ENCODE measurements at places on chromosomes 3 and 15. TPM values are rescaled to one million over a fixed set of nuclear protein-coding genes. Genes with fewer than 3 reads are reported as not detected.

The CLDN18 gene
- not detected for total RNA-seq

The CEP152 gene
- total RNA-seq: 3.4 TPM

The MEX3B gene
- total RNA-seq: 11.5 TPM

The SPINK8 gene
- not detected for total RNA-seq

The CCDC12 gene
- 31.1 TPM for total RNA-seq

The SERPINI2 gene
- total RNA-seq: not detected

The TTLL13 gene
- total RNA-seq: not detected

The LYSMD4 gene
- 5.8 TPM for total RNA-seq

The ZDHHC23 gene
- total RNA-seq: 2.9 TPM

The SETD5 gene
- 46.2 TPM for total RNA-seq

The FANCD2OS gene
- not detected for total RNA-seq

The LSMEM2 gene
- total RNA-seq: not detected

The SATB1 gene
- total RNA-seq: 6.0 TPM

The AMIGO3 gene
- total RNA-seq: 4.9 TPM

The LTK gene
- not detected for total RNA-seq

The LRRC28 gene
- total RNA-seq: 19.9 TPM

The SLC6A1 gene
- total RNA-seq: not detected

The TMF1 gene
- 20.9 TPM for total RNA-seq

The VPS8 gene
- total RNA-seq: 17.7 TPM

The CCNDBP1 gene
- 47.7 TPM for total RNA-seq

The PBRM1 gene
- total RNA-seq: 43.1 TPM

The MOBP gene
- not detected for total RNA-seq

The KLHL40 gene
- not detected for total RNA-seq

The VIPR1 gene
- total RNA-seq: 8.5 TPM

The MFN1 gene
- total RNA-seq: 25.8 TPM

The LSG1 gene
- 15.5 TPM for total RNA-seq

Measured in cardiac atrium fibroblast (primary cell).